ENCODE measurements at places on chromosomes 2 and 18. TPM values are rescaled to one million over a fixed set of nuclear protein-coding genes. Genes with fewer than 3 reads are reported as not detected.

GRCh38 chr18:39711701-39712100 is 2146.1 kb upstream of the CELF4 start:
- DNase-seq = no peak

- no peak for DNase-seq
Observed at GRCh38 chr2:66926594-66927112, 470.5 kb upstream of the ETAA1 start.

DNA sequence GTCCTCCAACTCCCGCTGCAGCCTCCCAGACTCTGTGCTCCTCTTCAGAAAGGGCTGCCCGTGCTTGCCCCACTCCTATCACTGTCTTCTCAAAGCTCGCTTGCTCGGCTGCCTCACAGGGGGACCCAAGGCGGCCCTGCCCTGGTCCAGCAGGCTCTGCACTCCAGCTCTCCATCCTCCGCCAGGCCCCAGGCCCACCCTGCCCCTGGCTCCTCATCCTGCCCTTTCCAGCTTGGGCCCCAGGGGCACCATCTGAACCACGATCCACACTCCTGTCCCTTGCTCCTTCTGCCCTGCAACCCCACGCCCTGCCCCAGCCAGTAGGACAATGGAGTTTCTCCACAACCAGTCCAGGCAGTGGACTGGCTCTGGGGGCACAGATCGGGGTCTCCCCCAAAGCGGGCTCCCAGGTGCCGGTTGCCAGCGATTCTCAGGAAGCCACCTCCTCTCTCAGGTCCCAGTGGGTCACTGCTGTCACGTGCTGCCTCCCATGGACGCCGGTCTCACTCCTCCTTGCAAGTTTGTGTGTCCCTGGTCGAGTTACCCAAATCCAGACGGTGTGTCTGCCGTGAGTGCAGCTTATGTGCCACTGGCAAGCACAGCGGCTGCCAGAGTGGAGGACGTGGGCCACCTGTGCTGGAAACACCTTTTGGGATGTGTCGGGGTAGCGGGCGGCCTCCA is 238.5 kb downstream of the HDAC4 start:
- DNase-seq = peak; percentile 44

DNA sequence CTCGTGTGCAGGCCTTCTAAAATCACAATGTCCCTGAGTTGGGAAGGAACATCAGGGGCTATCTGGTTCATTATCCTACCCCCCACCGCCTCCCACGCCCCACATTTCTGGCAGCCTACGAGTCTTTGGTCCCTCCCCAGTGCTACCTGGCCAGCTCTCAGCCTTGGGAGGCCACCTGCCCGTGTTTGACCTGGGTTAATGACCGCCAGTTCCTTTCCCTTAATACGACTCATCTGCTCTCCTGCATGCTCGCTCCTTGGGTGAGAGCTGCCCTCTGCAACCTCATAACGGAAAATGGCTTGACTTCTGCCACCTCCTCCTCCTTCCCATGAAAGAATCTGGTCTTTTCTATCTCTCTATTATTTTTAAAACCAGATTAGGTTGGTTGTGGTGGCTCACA is 112.5 kb downstream of the NEDD4L start:
- DNase-seq = no peak

- no peak for DNase-seq
Observed at GRCh38 chr2:170887896-170888295, 41.2 kb upstream of the GORASP2 start.

GRCh38 chr2:191835539-191836350 is 11.1 kb downstream of the CAVIN2 start:
- DNase-seq = no peak

DNA sequence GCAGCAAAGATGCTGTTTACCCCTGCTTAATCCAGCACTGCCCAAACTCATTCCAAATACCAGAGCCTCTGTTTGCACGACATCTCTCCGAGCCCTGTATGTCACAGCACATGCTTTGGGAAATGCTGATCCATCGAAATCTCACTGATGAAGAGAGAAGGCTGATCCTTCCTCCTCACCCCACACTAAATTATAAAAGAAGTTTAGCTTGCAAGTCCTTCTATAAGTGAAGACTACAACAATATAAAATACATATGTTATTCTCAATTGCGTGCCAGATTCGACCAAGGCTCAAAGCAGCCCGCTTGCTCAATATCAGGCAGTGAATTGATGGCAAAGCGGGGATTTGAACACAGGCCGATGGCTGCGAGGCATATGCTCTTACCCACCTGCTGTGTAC is 30.7 kb upstream of the SLC35F6 start:
- no peak for DNase-seq

DNA sequence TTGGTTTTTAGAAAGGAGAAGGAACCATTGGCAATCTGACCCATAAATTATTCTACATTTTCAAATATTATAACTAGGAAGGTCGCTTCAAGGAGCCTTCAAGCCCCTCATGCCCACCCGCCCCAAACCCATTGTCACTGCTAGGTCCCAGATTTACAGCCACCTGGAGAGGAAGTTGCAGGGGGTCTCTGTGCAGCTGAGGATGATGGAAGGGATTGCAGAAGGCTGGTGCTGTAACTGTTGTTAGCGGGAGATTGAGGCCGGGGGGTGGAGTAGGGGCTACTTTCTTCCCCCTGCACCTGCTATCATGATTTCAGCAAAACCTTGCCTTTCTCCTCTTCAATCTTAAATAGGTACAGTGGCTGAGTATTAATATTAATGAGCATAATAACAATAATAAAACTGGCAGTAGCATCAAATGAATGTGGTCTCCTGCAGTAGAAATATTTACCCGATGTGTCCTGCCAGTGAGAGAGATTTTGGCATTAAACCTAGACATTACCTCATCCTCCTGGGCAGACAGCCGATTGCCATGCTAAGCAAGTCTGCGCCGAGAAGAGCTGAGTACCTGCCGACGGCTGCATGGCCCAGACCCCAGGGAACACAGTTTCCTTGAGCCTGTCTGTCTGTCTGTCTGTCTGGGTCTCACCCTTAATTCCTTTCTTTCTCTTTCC is 225.4 kb downstream of the FAM210A start:
- no peak for DNase-seq

- DNase-seq = peak; percentile 13
Observed at GRCh38 chr2:190277234-190278112, 42.2 kb downstream of the HIBCH start.

- DNase-seq = peak; percentile 14
Observed at GRCh38 chr2:239961662-239962613, 63.2 kb downstream of the NDUFA10 start.

GRCh38 chr2:101374821-101375561 is 12.3 kb downstream of the CREG2 start:
- DNase-seq = no peak

DNA sequence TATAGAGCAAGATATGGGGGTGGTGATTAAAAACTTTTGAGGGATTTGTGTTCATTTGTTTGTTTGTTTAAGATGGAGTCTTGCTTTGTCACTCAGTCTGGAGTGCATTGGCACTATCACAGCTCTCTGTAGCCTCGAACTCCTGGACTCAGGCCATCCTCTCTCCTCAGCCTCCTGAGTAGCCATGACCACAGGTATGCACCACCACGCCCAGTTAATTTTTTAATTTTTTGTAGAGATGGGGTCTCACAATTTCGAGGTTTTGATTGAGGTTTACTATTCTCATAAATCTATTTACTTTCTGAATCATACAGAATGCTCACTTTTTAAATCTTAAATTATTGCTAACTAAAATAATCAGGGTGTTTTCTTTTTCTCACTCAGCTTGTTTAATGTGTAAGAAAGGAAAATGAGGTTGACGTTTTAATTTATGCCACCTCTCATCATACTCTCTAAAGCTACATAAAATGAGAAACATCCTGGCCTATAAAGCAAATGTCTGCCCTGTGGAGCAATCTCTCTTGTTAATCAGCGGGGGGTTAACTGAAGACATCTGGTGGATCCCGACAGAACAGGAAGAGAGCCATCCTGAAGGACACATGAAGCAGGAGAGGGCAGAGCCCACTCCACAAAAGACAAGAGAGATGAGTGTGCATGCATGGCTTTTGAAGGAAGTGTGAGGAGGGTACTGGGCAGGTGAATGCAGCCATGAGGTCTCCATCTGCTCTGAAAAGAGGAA is 589.1 kb upstream of the SLC8A1 start:
- no peak for DNase-seq

GRCh38 chr2:231163414-231164095 is 34.9 kb upstream of the ARMC9 start:
- DNase-seq = no peak

GRCh38 chr2:220779931-220780330 is 792.2 kb downstream of the EPHA4 start:
- no peak for DNase-seq

DNA sequence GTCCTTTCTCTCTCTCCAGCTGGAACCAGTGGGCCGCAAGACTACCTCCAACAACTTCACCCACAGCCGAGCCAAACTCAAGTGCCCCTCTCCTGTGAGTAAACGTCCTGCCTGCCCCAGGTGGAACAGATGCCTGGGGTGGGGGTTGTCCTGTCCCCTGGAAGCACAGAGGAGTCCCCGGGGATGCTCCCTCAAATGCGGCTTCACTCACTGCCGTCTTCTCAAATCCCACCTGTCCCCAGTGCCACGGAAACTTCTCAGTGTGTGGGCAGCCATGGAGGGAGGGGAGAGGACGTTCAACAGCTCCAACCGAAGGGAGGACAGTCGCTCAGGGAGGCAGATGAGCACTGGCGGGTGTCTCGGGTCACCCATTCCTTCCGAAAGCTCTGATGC is 110.7 kb upstream of the PPP1CB start:
- DNase-seq = peak; percentile 43

DNA sequence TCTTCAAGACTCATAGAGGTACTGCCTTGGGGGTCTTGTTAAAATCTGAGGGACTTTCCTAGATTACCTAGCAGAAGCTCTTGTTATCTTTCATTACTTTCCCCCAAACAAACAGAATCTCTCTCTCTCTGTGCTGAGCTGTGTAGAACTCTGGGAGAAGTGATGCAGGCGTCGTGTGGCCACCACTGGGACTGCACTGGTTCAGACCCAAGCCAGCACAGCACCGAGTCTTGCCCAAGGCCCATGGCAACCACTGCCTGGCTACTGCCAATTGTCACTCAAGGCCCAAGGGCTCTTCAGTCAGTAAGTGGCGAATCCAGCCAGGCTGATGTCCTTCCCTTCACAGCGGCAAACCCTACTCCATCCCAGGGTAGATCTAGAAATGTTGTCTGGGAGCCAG is 28.6 kb downstream of the PPP1R1C start:
- no peak for DNase-seq

GRCh38 chr2:109125593-109126500 is 3.2 kb upstream of the SH3RF3 start:
- peak; percentile 26 for DNase-seq

DNA sequence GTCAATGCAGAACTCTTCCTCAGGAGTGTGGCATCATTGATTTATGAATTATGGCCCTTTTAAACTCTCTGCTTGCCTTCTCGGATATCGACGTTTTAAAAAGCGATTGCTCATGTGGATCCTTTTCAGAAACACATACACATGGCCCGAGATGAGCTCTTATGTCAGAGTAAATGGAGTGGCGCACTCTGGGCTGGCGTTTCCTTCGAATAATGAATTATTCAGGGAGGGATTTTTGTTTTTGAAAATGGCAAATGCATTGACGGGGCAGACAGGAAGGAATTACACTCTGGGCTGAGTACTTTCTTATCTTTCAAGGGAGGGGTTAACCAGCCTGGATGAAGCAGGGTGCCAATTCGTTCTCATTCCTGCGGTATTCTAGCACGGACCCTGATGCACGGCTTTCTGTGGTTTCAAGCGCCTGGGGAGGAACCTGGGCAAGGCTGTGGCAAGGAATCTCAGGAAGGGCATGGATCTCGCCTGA is 142.7 kb downstream of the PRKCE start:
- DNase-seq = no peak

- no peak for DNase-seq
Observed at GRCh38 chr2:9668687-9669345, 38.0 kb upstream of the YWHAQ start.

GRCh38 chr2:204673877-204674276 is 128.6 kb downstream of the PARD3B start:
- DNase-seq = no peak

- DNase-seq = no peak
Observed at GRCh38 chr18:39998317-39998716, 1956.7 kb upstream of the PIK3C3 start.

- DNase-seq = no peak
Observed at GRCh38 chr2:26471766-26472706, 5.9 kb downstream of the OTOF start.

DNA sequence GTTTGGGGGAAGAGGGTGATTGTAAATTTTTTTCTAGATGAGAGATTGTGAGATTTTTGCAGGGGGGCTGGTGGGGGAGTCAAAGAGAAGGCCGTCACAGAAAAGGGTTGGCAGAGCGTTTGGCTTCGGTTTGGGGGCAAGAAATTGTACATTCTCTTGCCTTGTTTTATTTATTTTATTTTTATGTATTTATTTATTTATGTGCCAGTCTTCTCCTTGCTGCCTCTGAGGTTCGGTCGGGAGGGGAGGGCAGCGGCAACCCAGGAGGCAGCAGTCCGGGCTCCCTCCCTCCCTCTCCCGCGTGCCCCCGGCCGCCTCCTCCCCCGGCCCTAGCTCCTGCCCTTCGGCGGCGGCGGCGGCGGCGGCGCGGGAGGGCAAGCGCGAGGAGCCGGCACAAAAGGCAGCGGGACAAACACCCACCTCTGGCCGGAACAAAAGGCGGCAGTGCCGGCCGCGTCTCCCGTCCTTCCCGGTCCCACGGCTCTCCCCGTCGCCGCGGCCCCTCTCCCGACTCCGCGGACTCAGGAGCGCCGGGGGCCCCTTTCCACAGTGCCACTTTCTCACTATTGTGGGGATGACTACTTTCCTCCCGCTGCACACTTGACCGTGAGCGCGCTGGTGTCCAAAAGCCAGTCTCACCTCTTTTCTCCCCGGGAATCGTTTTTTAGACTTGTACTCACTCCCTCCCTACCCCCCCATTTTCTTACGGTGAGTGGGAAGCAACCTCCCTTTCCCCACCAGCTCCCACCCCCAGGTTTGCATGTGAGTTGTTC is 1.2 kb downstream of the BCL11A start:
- DNase-seq = peak; percentile 24

The HSPE1 gene
- total RNA-seq = 264 TPM

The ZNF396 gene
- total RNA-seq = 0.18 TPM

The SAG gene
- total RNA-seq = not detected

The DSG1 gene
- not detected for total RNA-seq

The STARD6 gene
- not detected for total RNA-seq

The MARCO gene
- total RNA-seq = not detected

The BOLL gene
- total RNA-seq = not detected

The GREB1 gene
- total RNA-seq = 1.2 TPM

The CRYBA2 gene
- total RNA-seq = not detected

The PCARE gene
- total RNA-seq = not detected

The FRZB gene
- not detected for total RNA-seq

The FAM161A gene
- total RNA-seq = 10.3 TPM

The AOX1 gene
- total RNA-seq = 0.05 TPM

The CPSF3 gene
- total RNA-seq = 55.8 TPM

The CD8A gene
- 0.31 TPM for total RNA-seq

The CDH2 gene
- 0.05 TPM for total RNA-seq

The DPYSL5 gene
- total RNA-seq = not detected

All from activated naive CD4-positive, alpha-beta T cell treated with anti-CD3 and anti-CD28 coated beads, Interleukin-2, amount 50 U/mL, for 72 hours (primary cell).